ENCODE measurements at places on chromosomes 5 and 9. TPM values are rescaled to one million over a fixed set of nuclear protein-coding genes. Genes with fewer than 3 reads are reported as not detected.

DNA sequence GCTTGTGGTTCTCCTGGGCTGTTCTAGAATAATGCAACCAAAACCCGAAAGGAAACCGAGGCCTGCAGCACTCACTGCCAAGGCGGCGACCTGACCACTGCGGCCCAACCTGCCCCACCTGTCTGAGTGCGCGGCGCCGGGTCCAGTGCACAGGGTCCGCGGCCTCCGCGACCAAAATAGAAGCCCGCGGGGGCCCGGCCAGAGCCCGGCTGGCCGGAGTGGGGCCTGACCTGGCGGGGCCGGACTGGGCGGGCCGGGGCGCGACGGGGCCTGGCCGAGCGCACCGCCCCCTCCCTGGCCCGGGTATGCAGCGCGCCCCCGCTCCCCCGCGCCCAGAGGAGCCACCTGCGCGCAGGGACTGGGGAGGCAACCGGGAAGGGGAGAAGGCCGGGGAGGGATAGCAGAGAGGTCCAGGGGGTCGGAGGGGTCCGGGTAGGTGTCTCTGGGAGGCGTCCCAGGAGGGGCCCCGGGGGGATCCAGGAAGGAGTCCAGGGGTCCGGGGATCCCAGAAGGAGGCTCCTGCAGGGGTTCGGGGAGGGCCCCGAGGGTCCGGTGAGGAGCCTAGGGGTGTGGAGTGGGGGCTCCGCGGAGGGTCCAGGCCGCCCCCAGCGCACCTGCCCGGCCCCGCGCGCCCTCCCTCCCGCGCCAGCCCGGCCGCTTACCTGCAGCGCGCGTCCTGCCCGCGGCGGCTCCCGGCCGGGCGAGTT, 503 bp downstream of the SEMA4D start:
- DNase-seq: peak; percentile 31

DNA sequence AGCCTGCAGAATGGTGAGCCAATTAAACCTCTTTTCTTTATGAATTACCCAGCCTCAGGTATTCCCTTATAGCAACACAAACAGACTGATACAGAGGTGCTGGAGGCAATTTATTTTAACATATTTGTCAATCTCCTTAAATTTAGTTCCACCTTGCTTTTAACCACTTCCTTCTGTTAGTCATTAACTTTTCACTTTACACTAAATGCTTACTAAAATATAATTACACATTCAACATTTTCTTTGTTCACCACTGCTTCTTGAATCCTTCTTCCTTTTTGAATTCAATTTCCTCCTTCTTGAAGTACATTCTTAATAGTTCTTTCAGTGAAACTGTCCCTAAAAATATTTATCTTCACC, 39.4 kb downstream of the LYRM7 start:
- no peak for DNase-seq

Gene LCN2
- 1.2 TPM for polyA plus RNA-seq

DNA sequence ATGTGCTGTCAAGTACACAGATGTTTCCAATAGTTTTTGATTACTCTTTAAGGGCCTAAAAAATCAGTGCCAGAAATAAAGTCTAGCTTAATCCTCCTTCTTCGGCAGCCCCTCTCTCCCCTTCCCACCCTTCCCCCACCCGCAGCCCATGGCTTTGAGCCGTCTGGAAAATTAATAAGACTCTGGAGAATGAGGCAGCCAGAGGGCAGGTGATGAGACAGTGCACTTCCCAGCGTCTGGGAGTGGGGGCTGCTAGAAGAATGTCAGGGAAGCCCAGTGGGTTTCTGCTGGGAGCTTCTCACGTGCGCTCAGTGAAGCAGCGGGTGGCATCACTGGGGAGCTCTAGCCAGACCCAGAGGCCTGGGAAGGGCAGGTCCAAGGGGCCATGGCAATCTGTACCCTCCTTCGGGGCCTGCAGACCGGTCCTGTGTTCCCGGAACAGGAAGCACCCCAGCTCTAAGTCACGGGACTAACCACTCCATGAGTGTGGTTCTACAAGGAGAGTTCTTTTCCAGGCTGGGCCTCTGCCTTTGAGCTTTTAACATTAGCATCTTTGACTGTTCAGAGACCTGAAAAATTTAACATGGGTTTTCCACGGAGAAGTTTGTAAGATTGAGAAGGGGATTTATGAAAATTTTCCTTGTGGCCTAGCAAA, 164.8 kb upstream of the OTULINL start:
- DNase-seq: peak; percentile 92

DNA sequence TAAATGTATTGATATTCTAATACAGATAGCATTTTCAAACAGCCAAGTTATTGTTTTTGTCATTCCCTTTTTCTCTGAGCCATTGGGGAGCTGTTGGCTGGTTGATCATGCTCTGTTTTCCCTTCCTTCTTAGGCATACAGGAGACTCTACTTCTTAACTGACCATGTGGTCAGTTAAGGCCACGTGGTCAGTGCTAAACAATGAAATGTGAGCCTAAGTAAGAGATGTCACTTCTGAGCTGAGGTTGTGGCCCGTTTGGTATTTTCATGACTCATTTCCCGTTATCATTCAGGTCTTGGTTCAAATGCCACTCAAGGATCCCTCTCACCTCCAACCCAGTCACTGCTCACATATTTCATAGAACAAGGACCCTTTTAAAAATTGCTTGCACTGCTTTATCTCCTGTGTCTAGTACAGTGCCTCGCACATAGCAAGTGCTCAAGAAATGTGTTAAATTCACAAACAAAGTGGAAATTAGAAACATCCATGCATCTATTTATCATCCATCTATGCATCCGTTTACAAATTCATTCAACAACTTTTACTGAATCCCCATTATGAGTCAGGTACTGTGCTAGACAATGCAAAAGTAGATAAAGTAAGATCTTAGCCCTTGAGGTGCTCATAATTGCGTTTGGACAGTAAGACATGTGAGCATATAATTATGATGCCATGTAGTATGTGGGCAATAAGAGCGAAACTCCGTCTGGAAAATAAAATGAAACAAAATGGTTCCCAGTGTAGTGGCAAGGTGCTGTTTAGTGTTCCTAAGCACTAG, 50.7 kb downstream of the ARRDC3 start:
- DNase-seq: no peak

DNA sequence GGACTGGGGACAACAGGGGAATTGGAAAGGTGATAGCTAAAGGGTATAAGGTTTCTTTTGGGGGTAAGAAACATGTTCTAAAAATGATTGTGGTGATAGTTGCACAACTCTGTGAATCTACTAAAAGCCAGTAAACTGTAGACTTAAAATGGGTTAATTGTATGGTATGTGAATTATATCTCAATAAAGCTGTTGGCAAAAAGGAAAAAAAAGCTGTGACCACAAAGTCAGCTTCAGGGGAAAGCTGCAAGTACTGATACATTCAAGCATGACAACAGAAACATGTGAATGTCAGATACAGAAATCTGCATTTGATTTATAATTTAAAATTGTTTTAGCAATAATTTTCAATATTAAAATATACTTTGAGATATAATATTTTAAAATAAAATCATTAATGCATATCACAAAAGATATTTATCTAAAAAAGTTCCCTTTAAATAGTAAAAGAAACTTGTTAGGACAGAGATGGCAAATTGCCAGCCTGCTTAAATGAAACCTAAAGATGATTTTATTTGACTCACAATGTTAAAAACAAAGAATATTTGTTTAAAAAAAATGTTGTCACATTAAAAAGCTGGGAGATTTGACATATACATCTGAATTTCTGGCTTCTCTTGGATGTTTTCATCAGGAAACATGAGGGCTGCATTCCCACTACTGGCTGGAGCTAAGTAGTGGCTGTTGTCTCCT, 66.0 kb downstream of the TBCA start:
- peak; percentile 13 for DNase-seq

DNA sequence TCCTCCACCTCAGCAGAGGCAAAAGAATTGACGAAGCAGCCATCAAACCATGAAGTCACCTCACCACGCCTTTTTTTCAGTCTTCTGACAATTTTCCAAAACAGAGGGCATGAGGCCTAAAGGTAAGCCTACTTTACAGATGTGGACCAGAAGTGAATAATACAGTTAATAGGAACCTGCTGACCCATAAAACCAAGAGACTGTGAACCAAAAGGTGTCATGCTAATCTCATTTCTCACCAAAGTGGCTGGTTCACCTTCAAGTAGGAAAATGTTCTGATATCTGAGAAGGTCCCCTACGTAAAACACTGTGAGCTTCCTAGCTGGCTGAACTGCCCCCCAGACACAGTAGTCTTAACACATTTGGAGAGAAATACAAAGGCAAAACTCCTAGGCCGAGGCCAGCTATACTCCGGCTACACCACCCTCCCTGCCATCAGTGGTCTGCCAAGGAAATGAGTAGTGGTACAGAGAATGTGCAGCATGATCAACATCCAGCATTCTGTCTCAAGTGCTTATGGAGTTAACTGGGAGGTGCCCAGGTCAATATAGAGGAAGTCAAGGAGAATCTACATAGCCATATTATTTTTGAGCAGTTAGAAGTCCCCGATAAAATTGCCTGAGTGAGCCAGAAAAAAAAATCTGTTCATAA, 19.3 kb upstream of the F2RL2 start:
- no peak for DNase-seq

GRCh38 chr9:39588500-39589137, 233.2 kb downstream of the SPATA31A1 start:
- DNase-seq: peak; percentile 5

Gene BHMT2
- polyA plus RNA-seq: 2.3 TPM

DNA sequence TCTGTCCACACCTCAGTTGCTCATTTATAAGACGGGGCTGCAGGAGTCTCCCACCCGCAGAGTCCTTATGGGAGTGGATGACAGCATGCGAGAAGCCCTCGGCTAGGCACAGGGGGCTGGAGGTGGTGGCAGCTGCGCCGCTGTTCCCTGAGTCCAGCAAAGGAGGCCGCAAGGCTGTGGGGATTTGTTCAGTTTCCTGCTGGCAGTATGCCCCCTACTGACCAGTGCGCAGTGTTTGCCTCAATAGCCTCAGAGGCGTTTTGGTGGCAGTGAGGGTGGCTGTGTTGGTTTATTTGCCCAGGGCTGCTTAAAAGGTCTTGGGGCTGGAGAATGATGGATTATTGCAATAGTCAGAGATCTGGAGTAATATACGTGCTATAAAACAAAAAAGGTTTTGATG, 176.3 kb upstream of the OTULINL start:
- no peak for DNase-seq

- DNase-seq: peak; percentile 90
Measured at GRCh38 chr9:108783731-108784495, 71.9 kb downstream of the ACTL7B start.

Gene FOXD4L6
- polyA plus RNA-seq: not detected

DNA sequence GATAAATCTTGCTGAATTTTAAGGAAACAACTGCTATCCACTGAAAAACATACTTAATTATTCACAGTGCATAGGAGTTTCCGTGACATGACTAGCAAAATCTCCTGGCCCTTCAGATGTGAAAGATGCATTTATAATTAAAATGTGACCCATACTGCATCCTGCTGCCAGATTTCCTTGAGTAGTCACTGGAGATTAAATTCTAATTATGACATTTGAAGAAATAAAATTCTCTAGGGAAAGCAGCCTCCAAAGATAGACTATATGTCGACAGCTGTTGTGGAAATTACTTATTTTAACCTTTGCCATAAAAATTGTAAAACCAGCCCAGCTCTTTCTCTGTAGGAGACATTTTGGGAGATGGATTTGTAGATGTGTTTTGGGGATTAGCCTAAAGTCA, 193.6 kb upstream of the SMC2 start:
- DNase-seq: peak; percentile 64

GRCh38 chr5:172724242-172725183, 46.5 kb downstream of the DUSP1 start:
- DNase-seq: peak; percentile 58

DNA sequence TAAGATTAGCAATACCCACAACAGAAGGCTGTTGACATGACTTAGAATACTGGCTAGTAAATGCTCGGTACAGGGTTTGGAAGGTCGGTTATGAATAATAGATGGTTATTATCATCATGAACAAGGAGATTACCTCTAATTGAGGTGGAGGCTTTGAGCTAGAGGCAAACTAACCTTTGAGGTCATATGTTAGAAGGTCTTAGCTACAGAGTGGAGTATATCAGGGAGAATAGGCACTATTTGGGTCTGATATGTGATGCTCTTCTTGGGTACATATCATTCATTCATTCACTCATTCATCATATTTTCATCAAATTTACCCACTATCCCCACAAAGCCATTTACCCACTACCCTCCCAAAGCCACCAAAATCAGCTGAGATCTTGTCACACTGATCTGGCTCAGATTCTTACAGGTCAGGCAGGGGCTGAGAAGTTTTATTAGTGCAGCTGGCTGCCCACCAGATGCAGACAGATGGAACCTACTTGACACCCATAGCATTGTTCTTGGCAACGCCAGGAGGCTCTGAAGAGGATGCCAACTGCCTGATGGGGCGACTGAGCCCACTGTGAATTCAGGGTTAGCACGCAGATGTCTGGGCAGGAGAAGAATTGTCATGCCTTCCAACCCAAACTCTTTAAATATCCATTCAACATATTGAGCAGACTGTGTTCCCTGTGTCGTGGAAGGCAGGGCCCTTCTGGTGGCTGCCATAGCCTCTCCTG, 90.2 kb upstream of the SH3PXD2B start:
- DNase-seq: peak; percentile 79

DNA sequence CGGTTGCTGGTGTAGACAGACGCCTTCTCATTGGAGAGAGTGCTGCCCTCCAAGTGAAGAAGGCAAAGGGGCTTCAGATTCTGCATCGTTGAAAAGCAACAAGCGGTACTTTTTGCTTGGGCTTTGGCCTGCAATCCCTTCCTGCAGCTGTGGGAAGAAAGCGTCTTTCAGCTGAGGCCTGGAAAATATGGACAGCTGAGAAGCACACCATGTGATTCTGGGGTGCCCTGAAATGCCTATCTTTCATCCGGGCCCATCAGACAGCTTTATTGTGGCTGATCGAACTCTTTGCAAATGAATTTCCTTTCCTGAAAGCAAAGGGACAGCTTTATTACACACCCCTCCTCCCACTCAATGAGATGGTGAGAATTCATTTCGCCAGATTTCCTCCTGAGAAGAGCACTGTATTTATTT, 74.0 kb downstream of the NSG2 start:
- peak; percentile 41 for DNase-seq

GRCh38 chr5:78598973-78599372, 49.6 kb downstream of the LHFPL2 start:
- DNase-seq: no peak

- DNase-seq: no peak
Measured at GRCh38 chr5:122612901-122613300, 162.0 kb upstream of the SNX2 start.
